GM23248 (cell line): ENCODE measurements at places on chromosomes 7 and 10. TPM values are rescaled to one million over a fixed set of nuclear protein-coding genes. Genes with fewer than 3 reads are reported as not detected.

- peaks cover 25% of the 10 kb centered on the region for H3K4me1 ChIP-seq
- peak overlapping the region; percentile 24; the same call in 1 of the 2 replicates for H3K27ac ChIP-seq
- 0 out of 2 replicates have a peak overlapping the region, but pooled peaks have one; percentile 30 for H3K4me3 ChIP-seq
- no peaks in the 10 kb centered on the region for H3K36me3 ChIP-seq
Measured at GRCh38 chr10:72695496-72695895, 3.6 kb downstream of the MCU start.

The TFR2 gene
- total RNA-seq: 0.11 and 0.51 TPM in 2 replicates

The KIAA1217 gene
- total RNA-seq: 4.7 and 5.4 TPM in 2 replicates

The GLI3 gene
- total RNA-seq: 2.0 and 4.0 TPM in 2 replicates

DNA sequence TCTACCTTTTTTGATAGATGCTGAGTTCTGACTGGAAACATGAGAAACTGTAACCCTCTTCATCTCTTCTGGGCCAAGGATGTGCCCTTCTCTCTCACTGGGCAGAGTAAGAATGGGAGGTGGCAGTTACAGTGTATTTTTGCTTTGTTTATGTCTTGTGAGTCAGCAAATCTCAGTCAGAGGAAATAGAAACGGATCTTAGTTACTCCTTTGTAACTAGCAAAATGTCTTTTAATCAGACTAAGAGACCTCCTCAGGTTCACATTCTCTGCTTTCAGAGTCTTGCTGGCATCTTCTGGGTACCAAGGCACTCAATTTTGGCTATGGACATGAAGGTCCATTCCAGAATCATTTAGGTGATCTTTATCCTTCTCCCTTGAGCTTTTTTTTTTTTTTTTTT lies 70.9 kb downstream of the HHEX start:
- no peak overlapping the region for H3K4me3 ChIP-seq
- H3K27me3 ChIP-seq: no peaks in the 10 kb centered on the region
- H3K4me1 ChIP-seq: peaks cover 20% of the 10 kb centered on the region; the same call in 1 of the 2 replicates
- DNase-seq: peak; percentile 56

The PYROXD2 gene
- 13.8 and 14.0 TPM in 2 replicates for total RNA-seq

DNA sequence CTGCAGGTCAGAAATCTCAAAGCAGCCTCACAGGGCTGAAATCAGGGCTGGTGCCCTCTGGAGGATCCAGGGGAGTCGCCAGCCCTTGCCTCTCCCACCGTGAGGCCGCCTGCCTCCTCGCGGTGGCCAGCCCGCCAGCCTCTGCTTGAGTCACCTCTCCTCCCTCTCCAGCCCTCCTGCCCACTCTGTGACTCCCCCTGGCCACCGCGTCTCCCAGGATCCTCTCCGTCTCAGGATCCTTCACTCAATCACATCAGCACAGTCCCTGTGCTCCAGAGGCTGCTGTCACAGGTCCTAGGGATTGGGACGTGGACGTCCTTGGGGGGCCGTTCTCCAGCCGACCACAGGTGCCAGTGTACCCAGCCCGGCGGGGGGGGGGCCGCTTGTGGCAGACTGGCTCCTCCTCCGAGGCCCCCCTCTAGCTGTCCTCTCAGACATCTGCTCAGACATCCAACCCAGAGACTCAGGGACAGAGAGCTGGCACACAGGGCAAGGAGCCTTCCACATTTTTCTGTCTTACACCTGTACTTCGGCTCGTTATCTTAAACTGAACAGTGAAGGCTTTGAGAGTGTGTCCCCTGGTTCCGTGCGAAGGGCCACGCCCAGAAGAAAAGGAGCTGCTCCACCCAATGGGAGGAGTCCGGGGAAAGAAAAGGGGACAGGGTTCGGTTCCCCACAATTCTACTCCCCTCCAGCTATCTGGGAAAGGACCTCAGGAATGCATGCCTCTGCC lies 9.4 kb upstream of the PPP2R2D start:
- no peaks in the 10 kb centered on the region for H3K4me1 ChIP-seq
- peaks cover 24% of the 10 kb centered on the region for H3K27me3 ChIP-seq
- H3K27ac ChIP-seq: no peak overlapping the region

DNA sequence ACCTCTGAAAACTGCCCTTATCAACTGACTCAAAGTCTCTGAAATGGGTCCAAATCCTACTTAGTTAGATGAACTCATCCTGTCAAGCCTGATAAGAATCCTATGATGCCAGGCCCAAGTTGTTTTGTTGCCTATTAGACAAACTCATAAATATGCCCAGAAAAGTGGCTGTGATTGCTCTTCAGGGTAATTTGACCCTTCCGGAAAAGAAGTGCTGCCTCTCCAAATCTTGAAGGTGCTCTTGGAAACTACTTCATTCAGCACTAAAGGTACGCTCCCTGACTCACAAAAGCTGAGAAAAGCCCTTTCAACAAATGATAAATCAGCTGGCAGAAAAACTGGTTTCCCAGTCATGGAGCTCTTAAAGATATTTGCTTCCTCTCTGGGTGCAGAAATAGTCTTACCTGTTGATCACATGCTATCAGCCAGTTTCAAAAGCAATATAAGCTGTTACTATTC lies 6.7 kb downstream of the IFIT5 start:
- H3K27me3 ChIP-seq: no peaks in the 10 kb centered on the region
- peaks cover 22% of the 10 kb centered on the region; the same call in 1 of the 2 replicates for H3K36me3 ChIP-seq
- no peak for DNase-seq
- H3K4me3 ChIP-seq: no peak overlapping the region
- no peak overlapping the region for H3K27ac ChIP-seq
- peaks cover 9% of the 10 kb centered on the region for H3K4me1 ChIP-seq

GRCh38 chr10:130493446-130494145 lies 357.4 kb downstream of the GLRX3 start:
- H3K27me3 ChIP-seq: no peaks in the 10 kb centered on the region
- H3K4me1 ChIP-seq: no peaks in the 10 kb centered on the region
- no peak overlapping the region for H3K4me3 ChIP-seq
- H3K27ac ChIP-seq: no peak overlapping the region
- no peaks in the 10 kb centered on the region for H3K36me3 ChIP-seq
- no peak for DNase-seq

- H3K27me3 ChIP-seq: no peaks in the 10 kb centered on the region
- DNase-seq: no peak
- H3K36me3 ChIP-seq: no peaks in the 10 kb centered on the region; the same call in 1 of the 2 replicates
- H3K4me1 ChIP-seq: no peaks in the 10 kb centered on the region
Measured at GRCh38 chr10:52276986-52277385, 37.1 kb upstream of the DKK1 start.

DNA sequence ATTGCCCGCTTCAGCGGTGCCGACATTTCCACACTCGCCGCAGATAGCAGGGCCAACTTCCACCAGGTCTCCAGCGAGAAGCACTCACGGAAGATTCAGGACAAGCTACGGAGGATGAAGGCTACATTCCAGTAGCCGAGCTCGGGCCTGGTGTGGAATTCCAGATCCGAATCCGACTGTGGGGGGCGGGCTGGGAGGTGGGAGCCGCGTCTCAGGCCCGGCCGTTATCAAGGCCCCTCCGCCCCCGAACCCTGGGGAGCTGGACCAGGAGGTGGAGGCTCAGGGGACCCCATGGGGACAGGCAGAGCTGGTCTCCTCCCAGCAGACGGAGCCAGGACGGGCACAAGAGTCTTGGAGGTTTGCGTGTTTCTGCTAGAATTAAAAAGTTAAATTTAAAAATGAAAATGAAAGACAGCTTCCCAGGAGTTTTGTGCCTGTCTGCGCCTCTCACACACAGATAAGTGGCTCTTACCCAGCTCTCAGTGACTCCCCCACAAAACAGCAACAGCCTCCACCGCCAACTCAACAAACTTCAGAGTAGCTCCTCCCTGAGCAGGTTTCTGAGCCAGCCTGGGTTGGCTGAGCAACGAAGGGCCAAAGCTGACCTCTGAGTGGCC lies 5.2 kb upstream of the UTF1 start:
- DNase-seq: no peak
- no peak overlapping the region for H3K4me3 ChIP-seq
- H3K4me1 ChIP-seq: no peaks in the 10 kb centered on the region
- H3K36me3 ChIP-seq: no peaks in the 10 kb centered on the region

- H3K36me3 ChIP-seq: no peaks in the 10 kb centered on the region
- no peaks in the 10 kb centered on the region for H3K27me3 ChIP-seq
- no peaks in the 10 kb centered on the region for H3K4me1 ChIP-seq
- no peak overlapping the region for H3K27ac ChIP-seq
Measured at GRCh38 chr7:154743206-154743605, 259.7 kb downstream of the PAXIP1 start.

DNA sequence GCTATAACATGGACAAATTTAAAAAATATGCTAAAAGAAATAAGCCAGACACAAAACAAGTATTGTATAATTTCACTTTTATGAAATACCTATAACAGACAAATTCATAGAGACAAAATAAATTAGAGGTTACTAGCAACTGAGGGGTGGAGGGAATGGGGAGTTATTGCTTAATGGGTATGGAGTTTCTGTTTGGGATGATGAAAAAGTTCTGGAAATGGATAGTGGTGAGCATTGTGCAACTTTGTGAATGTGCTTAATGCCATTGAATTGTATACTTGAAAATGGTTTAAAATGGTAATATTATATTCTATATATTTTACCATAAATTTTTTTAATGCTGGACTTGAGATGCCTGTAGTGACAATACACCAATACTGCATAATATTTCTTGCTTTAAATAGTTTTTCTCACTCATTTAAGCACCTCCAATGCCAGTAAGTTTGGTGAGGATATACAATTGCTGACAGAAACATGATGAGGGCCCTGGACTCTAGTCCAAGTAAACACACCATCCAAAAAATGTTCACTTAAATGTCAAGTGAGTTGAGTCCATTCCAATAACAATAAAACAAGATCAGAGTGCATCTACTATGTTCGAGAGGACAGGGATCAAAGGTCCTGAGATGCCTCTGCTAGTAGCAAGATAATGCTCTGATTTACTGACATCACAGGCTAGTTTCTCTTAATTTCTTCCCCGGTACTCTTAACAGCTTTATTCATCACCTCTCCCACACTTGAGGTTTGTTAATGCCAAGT lies 71.9 kb downstream of the NT5C2 start:
- no peak overlapping the region for H3K4me3 ChIP-seq
- peak overlapping the region; percentile 18; the same call in 1 of the 2 replicates for H3K27ac ChIP-seq
- peak; percentile 47 for DNase-seq
- H3K4me1 ChIP-seq: peaks cover 24% of the 10 kb centered on the region
- H3K36me3 ChIP-seq: peaks cover 16% of the 10 kb centered on the region; the same call in 1 of the 2 replicates
- no peaks in the 10 kb centered on the region for H3K27me3 ChIP-seq

The BAMBI gene
- 0.76 and 1.8 TPM in 2 replicates for total RNA-seq

DNA sequence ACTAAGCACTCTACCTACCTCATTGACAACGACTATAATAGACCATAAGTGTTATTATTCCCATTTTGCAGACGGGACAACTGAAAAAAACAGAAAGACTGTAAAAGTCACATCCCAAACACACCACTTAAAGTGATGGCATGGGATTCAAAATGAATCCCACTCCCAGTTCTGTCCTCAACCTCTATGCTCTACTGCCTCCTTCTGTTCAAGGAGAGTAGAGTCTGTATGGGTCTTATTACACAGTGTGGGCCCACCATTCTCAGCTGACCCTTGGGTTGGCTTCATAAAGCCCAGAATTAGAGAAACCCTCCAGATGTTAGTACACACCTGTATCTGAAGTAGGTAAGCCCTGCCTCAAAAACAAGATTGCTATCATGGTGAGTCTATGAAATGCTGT lies 102.2 kb downstream of the GRM8 start:
- H3K4me3 ChIP-seq: no peak overlapping the region
- H3K4me1 ChIP-seq: no peaks in the 10 kb centered on the region
- H3K27me3 ChIP-seq: no peaks in the 10 kb centered on the region
- no peaks in the 10 kb centered on the region for H3K36me3 ChIP-seq

DNA sequence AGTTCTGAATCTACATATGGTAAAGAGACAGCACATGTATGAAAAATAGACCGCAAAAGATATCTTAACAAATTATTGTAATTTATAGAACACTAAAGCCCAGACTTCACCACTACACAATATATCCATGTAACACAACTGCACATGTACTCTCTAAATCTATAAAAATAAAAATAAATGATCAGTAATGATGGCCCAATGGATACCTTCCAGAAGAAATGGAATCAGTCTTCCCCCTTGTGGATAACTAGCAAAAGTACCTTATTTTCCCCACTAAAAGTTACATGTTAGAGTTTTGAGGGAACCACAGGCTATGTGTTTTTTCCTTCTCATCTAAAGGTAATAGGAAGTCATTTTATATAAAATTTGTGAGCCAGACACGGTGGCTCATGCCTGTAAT lies 25.7 kb downstream of the C7orf25 start:
- H3K27me3 ChIP-seq: no peaks in the 10 kb centered on the region
- no peaks in the 10 kb centered on the region for H3K36me3 ChIP-seq
- H3K27ac ChIP-seq: no peak overlapping the region
- no peak overlapping the region for H3K4me3 ChIP-seq
- H3K4me1 ChIP-seq: peaks cover 6% of the 10 kb centered on the region; the same call in 1 of the 2 replicates

The DOCK1 gene
- total RNA-seq: 39.1 and 45.6 TPM in 2 replicates

GRCh38 chr10:114729103-114729659 lies 71.1 kb upstream of the ABLIM1 start:
- H3K36me3 ChIP-seq: no peaks in the 10 kb centered on the region
- H3K4me1 ChIP-seq: no peaks in the 10 kb centered on the region
- 0 out of 2 replicates have a peak, but pooled peaks cover 3% of the 10 kb centered on the region for H3K27me3 ChIP-seq
- no peak overlapping the region for H3K27ac ChIP-seq

GRCh38 chr10:84270708-84271107 lies 25.9 kb downstream of the RGR start:
- H3K4me1 ChIP-seq: peaks cover 20% of the 10 kb centered on the region
- DNase-seq: no peak
- H3K36me3 ChIP-seq: no peaks in the 10 kb centered on the region
- H3K4me3 ChIP-seq: no peak overlapping the region
- H3K27ac ChIP-seq: no peak overlapping the region

The AGAP9 gene
- total RNA-seq: 3.0 and 3.7 TPM in 2 replicates

- H3K4me1 ChIP-seq: no peaks in the 10 kb centered on the region
- no peak overlapping the region for H3K4me3 ChIP-seq
- H3K27ac ChIP-seq: no peak overlapping the region
- no peaks in the 10 kb centered on the region for H3K36me3 ChIP-seq
Measured at GRCh38 chr10:104076743-104077160, 8.9 kb downstream of the COL17A1 start.

DNA sequence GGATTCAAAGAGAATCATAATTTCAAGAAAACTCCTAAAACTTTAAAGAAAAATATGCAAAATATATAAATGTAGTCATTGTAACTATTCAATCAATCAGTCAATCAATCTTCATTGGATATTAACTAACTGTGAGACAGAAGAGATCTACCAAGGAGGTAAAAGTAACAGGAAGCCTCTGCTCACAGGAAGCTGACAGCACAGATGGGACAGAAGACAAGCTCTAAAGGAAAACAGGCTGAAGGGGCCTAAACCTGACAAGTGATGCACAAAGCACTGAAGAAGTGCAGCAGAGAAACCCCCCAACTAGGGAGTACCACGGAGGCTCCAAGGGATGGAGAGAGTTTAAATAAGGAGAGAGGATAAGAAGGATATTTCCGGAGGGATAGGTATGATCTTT lies 173.0 kb downstream of the SKAP2 start:
- no peak overlapping the region for H3K4me3 ChIP-seq
- peaks cover 4% of the 10 kb centered on the region for H3K4me1 ChIP-seq
- no peaks in the 10 kb centered on the region for H3K27me3 ChIP-seq
- no peaks in the 10 kb centered on the region for H3K36me3 ChIP-seq
